Upper lobe of right lung (tissue), 1 donor: ENCODE measurements at places on chromosomes 5 and 9.

DNA sequence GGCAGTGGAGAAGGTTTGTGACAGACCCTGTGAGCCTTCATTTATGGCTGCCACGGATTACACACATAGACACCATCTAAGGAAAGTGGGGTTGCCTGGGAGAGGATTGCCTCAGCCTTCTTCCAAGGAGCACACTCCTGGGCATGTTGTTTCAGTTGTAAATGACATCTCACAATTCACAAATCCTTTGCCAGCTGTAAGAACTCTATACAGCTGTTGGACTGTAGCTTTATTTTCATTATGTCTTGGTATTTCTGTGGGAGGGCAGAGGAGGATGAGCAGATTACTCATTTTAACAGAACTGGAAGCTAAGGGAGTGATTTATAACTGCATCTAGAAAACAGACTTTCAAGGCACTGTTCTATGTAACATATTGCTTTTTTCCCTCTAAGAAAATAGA, 25.6 kb downstream of the MELK start:
- no peak for DNase-seq

- no peak for DNase-seq
Observed at GRCh38 chr5:116507941-116508655, 66.5 kb downstream of the SEMA6A start.

GRCh38 chr5:55188656-55189540, 15.9 kb upstream of the CDC20B start:
- DNase-seq: no peak

- DNase-seq: no peak
Observed at GRCh38 chr5:6850106-6850432, 136.8 kb downstream of the TENT4A start.

- DNase-seq: no peak
Observed at GRCh38 chr9:73125651-73126050, 26.0 kb upstream of the ANXA1 start.

DNA sequence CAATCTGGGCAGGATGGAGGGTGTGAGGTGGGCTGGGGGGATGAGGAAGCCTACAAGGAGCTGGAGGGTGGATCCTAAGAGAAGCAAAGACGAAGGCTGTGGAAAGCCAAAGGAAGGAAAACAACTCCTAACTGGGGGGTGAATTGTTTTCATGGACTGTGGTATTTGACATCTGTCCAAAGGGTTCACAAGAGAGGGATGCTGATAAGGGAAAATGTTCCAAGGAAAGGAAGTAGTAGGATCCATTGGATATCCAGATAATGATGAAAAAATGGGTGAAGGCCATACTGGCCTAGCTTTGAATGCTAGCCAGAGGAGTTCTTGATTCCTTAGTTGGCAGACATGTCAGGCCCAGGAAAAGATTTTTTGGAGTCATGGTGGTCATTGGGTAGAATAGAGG, 51.8 kb upstream of the FOXI1 start:
- no peak for DNase-seq

GRCh38 chr9:112166176-112167140, 8.6 kb downstream of the SUSD1 start:
- DNase-seq: no peak

GRCh38 chr9:131396626-131397025, 2.7 kb downstream of the PRRC2B start:
- DNase-seq: no peak

DNA sequence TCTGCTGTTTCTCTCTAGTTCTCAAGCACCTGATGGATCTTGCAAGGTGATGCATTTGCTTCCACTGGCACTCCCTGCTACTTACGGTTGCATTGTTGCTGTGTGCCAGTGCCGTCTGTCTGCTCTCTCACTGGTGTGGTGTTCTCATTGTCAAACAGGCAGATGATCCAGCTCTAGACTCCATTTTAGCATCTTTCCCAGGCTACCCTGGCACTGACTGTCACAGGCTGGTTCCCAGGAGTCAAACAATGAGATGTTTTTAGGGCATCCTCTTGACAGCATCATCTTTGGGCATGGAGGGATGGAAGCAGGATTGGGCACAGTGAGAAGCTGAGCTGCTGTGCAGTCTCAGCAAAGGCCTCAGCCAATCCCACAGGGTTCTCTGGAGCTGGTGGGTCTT, 12.9 kb downstream of the MTRR start:
- DNase-seq: no peak

- no peak for DNase-seq
Observed at GRCh38 chr5:149646564-149646963, 65.3 kb downstream of the ARHGEF37 start.

DNA sequence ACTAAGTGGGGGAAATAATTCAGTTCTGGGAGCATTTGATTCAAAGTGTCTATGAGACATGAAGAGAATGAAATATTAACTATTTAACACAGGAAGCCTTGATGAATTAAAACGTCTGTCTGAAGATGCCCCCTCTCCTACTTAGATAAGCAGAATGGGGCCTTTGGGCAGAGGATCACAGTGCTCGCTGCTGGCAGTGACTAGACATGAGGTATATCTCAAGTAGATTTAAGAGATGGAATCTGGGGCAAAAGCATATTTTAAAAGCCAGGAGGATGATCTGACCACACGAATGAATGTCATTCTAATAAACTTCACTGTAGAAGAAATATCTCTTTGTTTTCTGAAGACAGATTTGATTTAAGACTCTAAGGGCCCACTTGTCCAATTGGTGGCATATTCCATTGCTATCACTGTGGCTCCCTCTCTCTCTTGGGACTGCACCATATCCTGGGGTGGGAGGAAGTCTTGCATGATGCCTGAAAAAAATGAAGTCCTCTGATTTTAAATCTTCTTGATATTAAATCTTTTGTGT, 254.0 kb downstream of the MAN2A1 start:
- DNase-seq: no peak

DNA sequence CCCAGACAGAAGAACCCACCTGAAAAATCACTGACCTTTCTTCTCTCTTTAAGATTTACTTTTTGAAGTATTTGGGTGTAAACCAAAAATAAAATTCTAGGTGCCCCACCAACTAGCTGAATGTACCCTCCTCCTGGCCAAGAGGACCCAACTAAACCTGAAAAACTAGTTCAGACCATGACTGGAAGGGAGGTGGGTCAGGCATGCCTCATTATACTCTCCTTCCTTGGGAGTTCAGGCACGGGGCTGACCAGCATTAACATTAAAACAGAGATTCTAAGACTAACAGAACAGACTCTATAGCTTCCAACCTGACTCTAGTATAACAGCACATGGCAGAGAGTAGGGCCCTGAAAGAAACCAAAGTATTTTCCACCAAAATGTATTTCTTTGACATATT, 61.4 kb downstream of the CERT1 start:
- no peak for DNase-seq

DNA sequence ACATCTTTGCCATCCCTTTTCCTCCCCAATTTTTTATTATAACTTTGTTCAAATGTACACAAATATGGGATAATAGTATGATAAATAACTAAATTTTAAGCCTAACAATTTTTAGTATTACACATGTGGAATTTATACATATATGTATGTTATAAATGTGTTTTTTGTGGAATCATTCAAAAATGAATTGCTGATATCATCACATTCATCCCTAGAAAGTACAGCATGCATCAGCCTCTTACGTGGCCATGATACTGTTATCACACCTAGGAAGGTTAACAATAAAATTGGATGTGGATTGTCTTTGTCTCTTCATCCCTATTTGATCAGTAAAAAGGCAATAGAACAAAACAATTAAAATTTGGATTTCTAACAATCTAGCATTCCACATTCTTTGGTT, 73.7 kb upstream of the DAP start:
- no peak for DNase-seq

- no peak for DNase-seq
Observed at GRCh38 chr5:104800440-104801048, 1238.0 kb upstream of the NUDT12 start.

- DNase-seq: no peak
Observed at GRCh38 chr5:66645039-66645438, 48.8 kb downstream of the MAST4 start.

DNA sequence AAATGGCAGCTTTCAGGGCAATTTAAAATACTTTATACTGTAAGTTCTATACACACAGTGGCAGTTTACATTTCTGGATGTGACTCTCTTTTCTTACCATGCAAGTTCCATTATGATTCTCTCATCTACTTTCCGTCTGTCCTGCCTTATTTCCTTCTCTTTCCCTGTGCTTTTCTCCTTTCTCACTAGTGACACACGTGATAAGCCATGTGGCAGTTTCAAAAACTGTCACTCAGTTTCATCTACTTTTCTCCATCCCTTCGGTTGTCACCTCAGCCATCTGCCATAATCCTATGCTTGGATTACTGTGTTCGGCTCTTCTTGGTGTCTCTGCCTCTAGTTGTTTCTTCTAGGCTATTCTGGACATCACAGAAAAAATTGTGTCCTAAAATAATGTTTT, 46.8 kb upstream of the ATG10 start:
- no peak for DNase-seq

DNA sequence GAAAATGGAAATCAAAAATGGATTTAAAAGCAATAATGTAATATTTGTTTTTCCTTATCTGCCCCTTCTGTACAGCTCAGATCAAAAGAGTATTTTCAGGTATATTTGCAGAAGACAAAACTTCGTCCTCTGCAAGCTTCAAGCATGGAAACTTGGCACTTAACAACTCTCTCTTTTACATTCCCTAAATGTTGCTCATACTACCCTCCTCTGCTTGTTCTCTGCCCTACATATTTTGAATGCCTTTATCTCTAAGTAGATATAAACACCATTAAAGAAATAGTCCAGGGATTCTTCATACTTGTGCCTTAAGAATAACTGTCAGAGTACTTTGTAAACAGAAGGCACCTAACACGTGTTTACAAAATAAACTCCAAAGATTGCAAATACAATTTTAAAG, 19.2 kb upstream of the SMC2 start:
- no peak for DNase-seq

GRCh38 chr5:109388407-109388806, 21.4 kb downstream of the PJA2 start:
- no peak for DNase-seq

DNA sequence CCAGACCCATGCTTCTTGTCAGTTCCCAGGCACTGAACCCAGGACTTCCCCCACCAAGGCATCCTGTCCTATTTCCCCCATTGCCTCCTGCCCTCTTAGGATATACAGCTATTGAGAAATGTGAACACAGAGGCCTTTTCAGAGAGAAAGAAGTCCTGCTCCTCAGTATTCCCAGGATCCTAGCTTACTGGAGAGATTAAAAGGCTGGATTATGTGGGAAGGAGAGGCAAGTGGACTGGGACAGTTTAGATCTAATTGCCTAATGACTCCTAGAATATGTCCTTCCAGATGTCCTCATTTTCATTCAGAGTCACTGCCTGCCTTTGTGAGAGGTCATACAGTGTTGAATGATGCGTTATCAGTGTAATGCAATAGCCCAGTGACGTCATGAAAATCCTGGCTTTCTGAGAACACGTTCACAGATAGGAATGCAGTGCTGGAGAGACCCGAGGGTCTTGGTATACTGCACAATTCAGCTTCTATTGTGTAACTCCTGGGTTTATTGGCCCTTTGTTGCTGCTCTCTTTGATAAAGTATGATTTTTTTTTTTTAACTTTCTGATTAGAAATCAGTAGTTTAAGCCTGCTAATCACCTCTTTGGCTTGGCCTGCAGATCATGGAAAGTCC, 26.2 kb downstream of the WWC1 start:
- DNase-seq: no peak

DNA sequence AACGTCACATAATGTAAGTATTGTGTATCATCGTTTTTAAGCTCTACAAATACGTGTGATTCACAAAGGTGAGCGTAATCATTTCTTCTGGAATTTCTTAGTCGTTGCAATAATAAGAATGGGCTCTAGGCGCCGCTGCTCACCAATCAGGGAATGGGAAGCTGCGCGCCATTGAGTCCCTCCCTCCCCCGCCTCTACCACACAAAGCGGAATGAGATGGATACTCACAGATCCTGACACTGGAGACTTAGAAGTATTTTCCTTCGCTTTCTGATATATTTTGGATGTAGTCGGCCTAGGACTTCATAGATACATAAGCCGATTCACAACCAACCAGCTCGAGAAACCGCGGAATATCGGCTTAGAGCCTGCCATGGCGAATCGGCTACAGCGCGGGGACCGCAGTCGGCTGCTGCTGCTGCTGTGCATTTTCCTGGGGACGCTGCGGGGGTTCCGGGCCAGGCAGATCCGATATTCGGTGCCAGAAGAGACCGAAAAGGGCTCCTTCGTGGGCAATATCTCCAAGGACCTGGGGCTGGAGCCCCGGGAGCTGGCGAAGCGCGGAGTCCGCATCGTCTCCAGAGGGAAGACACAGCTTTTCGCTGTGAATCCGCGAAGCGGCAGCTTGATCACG, at the start of gene PCDHGA11:
Gene PCDHGA11 (plus strand): TSS at position 197 of the 634 bp plus-strand sequence. CDS start 177 bp downstream, at position 374.
- DNase-seq: no peak

DNA sequence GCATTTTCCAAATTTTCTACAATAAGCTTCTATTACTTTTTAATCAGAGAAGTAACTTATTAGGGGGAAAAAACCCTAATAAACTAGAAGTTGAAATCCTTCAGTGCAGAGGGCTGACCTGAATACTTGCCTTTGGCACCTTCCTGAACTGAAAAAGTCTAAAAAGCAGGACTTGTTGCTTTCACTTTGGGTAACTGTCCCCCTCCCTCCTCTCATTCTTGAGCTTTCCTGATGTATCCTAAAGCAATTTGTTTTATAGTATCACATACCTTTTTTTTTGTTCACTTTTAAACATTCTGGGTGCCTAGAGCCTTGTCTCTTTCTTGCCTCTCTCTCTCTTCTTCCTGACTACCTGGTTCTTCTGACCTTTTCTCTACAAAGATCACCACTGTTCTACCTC, 64.0 kb upstream of the ERBIN start:
- no peak for DNase-seq

DNA sequence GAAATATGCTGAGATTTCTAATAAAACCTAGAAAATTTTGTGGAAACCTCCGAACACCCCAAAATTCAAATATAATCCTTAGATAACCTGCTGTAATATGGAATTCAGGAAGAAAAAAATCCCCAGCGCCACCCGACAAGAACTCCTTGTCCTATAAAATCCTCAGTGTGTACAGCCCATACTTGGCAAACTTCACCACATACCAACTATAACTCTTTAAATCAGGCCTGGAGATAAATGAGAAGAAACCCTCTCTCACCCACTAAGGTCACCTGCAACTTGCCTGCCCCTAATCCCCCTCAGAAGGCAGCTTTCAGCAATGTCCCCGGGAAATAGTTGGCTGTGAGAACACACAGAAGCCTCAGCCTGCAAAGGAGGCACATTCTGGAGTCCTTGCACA, 90.5 kb downstream of the SH3TC2 start:
- no peak for DNase-seq

DNA sequence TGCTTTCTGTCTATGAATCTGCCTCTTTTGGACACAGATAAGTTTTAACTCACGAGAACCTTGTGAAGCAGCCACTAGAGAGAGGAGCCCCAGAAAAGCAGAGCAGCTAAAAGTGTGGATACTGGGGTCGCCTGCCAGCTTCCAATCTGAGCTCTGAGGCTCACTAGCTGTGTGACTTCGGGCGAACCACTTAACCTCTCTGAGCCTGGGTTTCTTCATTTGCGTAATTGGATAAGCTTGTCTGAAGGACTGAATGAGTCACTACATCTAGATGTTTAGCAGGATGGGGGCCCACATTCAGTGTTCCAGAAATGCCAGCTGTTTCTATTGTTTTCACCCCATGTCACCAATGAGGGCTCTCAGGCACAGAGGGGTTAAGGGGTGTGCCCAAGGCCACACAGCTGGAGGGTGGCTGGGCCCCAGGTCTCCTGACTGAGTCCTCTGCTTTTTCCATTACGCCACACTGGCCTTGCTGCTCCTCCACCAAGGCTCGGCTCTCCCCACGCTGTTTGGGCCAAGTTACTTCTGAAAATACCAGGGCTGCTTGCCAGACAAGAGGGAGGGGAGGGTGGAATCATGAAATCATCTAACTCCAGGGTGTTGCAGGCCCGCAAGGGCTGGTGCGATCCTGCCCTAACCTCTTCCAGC, 36.2 kb downstream of the SH3PXD2B start:
- peak; percentile 90 for DNase-seq
